ENCODE measurements at places on chromosomes 7 and 10.

DNA sequence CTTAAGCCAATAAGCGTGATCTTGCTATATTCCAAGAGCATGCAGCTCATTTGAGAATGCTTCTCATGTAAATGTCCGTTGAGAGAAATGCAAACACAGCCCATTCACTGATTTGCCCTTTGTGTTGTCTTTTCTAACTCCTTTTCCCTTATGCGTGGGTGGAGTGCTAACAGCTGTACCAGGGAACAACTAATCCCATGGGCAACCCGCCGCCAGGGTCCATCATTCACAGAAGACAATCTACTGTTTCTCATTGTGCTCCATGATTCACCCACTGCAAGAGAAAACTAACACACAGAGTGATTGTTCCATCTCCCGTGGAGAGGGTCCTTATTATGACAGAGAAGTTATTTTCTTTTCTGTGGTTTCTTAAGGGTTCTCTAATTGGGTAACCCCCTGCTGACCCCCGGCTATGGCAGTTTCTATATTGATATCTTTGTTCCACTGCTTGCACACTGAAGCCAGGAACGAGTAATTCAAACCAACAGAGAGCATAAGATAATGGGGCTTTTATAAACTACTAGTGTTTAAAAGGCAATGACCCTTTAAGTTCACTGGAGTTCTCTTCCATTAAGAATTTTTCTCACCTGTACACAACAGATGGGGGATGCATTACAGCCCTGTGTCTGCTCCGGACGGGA, 298.7 kb downstream of the BAMBI start:
- peak; percentile 76 for DNase-seq

DNA sequence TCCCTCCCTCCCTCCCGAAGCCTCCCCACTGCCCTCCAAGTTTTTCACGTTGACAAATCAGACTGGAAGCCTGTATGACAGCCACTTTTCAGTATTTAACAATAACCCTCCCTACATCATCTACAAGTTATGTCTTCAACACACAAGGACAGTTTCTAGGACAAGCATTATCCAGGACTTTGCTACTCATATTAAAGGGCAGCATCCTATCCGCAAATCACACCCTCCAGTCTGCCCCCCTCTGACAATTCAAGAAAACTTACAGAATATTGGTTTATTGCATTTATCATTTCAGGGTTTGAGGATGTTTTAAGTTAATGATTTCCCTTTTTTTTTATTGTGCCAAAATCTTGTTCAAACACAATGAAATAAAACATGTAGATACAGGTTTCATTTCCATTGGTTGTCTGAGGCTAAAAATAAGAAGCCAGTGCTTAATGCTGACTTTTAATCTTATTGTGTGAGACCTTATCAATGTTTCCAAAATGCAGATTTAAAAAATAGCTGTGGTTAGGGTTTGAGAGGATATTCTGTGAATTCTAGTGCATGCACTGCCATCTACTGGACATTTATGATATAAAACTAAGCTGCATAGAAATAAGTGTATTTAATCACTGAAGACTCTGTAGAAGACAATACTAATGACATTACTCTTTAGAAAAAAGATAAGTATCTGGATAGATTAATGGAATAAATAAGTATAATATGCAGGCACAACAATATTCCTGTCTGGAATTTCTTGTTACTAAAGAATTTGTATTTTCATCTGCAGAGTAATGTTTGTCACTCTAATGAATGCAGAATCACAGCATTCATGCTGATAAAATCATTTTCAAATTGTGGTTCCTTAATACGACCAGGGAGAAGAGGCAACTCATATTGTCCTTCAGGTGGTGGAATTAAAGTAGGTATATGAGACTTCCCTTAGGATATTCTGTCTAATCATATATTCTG, 64.1 kb downstream of the CAV1 start:
- peak; percentile 32 for DNase-seq

- DNase-seq: no peak
Observed at GRCh38 chr7:47807756-47808155, 140.5 kb downstream of the PKD1L1 start.

- no peak for DNase-seq
Observed at GRCh38 chr10:12704488-12704887, 297.0 kb downstream of the CCDC3 start.

DNA sequence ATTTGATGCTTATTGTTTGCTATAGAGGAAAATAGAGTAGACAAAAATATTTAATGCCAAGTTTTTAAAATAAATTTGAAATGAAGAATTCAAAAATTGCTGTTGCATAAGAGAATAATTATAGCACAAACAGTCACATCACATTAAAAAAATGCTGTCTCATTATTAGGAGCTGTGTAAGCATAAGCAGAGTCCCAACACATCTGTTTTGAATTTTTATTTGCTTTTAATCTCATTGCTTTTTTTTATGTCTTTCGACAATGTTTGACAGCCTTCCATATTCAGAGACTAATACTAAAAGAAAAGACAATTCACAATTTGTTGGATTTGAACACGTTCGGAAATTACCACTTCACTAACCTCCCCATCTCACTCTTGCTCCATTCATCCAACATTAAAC, 143.5 kb downstream of the TFPI2 start:
- DNase-seq: no peak

DNA sequence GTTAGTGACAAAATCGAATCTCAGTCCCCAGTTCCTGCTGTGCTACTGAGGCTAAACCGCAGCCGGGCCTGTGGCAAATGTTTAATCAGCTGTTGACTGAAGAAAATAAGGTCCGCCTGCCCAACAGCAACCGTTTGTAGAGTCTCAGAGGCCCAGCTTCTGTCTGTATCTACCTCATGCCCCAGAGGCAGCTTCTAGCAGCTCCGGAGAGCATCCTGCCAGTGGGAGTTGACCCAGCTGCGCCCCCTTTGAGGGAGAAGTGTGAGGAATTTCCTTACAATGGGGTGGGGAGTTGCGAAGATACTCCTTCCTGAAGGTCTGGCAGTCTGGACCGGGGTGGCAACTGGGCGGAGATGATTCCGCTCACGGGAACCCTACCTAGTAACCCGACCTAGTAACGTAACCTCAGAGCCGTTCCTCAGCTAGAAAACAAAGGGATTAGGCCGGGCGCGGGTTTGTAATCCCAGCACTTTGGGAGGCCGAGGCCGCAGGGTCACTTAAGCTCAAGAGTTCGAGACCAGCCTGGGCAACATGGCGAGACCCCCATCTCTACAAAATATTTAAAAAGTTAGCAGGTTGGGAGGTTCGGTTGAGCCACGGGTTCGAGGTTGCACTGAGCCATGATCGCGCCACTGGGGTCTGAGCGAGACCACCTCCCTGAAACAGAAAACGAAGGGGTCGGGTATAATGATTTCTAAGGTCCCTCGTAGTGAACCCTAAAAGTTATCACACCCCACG, 846 bp upstream of the ZNF775 start:
- DNase-seq: peak; percentile 45

GRCh38 chr7:151251689-151252560, 3.4 kb upstream of the SMARCD3 start:
- DNase-seq: no peak

DNA sequence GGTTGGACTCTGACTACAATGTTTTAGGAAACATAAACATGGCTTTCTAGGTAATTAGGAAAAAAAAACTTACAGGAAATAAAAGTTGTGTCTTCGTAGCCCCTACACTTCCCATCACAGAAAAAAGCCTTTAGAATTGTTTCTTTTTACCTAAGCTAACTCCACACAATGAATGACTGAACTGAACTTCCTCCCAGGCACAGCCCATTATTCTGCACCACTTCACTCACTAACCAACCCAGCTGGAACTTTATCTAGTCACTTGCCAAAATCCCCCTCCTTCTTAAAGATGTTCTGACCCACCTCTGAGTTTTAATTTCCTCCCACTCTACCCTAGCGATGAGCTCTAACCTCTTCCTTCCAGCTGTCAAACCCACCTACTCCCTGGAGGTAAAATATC, 91.7 kb upstream of the MEOX2 start:
- no peak for DNase-seq

DNA sequence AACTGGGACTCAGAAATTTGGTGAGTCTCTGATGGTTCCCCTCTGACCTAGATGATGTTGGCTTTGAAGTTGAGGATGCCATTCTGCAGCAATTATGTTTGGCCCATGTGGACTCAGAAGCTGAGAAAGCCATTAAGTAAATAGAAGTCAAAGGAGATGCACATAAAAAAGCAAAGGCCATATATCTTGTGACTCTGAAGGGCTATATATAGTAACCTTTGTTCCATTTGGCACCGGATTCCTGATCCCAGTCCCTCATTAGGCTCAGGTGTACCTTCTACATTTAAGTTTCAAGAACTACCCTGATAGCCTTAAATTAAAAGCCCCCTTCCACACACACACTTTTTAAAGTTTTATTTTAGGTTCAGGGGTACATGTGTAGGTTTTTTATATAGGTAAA, 50.0 kb upstream of the PDK4 start:
- DNase-seq: no peak

- no peak for DNase-seq
Observed at GRCh38 chr7:50751146-50751545, 31.6 kb downstream of the GRB10 start.

- DNase-seq: no peak
Observed at GRCh38 chr10:102202386-102202785, 23.7 kb upstream of the ELOVL3 start.

DNA sequence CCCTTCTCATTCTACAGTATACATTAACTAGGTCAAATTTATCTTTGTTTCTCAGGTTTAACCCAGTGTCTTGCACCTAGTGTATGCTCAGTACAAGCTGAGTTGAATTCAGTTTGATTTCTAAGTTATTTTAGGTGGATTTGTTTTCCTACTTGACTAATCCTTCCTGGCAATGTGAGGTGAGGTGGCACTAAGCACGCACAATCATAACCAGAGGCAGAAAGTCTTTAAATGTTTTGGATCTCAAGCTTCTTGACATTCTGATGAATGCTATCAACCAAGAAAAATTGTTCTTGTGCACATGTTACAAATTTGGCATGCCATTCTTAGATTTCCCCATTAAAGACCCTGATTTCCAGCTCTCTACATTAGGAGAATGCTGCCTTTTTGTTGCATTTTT, 3.2 kb downstream of the BZW2 start:
- DNase-seq: no peak

DNA sequence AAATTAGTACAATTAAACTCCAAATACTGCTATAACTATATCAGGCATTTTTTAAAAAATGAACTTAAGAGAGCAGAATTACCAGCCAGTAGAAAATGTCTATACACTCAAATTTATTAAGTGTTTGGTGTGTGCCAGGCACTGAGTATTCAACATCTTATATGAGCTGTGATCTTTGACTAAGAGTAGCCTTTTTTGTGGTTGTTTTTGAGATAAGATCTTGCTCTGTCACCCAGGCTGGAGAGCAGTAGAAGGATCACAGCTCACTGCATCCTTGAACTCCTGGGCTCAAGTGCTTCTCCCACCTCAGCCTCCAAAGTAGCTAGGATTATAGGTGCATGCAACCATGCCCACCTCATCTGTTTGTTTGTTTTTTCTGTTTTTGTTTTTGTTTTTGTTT, 102.5 kb upstream of the CELF2 start:
- no peak for DNase-seq

Data from NCI-H2029 treated with DMSO at 0.1 percent for 48 hours (cell line).